ENCODE measurements at places on chromosomes 3 and 15.

GRCh38 chr3:153070511-153070868, 91.5 kb upstream of the RAP2B start:
- no peak for DNase-seq

DNA sequence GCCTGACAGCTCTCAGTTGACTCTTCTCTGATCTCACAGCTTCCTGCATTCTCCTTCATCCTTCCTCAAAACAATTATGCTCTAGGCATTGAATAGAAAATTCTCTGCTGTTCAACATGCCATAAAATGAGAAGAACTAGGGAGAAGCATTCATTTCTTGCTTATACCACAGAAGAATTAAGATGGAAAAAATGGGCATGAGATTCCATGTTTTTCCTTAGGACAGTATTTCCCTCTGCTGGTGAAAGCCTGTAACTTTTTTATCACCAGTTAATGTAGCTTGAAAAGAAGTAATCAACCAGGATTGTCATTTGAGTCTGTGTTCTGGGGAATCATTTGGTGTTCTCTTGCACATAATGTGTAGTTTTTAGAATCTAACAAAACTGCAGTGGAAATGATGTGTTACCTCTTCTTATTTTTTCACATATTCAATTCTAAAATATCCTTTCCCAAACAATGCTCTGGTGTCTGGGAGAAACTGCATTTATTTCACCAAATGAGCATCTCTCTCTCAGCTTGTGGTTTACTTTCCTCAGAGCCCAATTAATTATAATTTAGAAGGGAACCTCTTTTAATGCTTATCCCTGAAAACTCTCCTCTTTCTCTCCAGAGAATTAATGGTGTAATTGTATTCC, 92.8 kb upstream of the DCBLD2 start:
- peak; percentile 71 for DNase-seq

DNA sequence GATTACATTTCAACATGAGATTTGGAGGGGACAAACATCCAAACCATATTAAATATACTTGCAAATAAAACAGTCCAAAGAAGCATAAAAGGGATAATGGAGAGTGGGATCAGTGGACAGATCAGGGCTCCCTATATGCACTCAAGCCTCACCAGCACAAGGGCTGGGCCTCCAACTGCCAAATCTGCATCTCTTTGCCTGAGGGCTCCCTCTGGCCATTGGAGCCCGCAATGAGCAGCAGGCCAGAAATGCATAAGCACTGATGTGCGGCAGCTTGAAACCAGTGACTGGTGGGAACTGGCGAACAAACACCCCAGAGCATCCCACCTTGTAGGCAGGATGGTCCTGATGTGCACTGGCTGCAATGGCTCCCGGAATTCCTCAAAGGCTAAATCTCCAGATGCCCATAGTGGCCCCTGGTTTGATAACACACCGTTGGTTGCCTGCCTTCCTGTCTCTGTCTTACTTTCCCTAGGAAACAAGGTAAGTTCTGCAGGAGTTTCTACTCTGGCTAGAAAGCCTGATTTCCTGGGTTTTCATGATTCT, 55.9 kb upstream of the POMGNT2 start:
- DNase-seq, result no peak

GRCh38 chr3:151838574-151839312, 24.8 kb downstream of the AADAC start:
- DNase-seq, result peak; percentile 93

- DNase-seq, result no peak
Observed at GRCh38 chr3:158747417-158747816, 15.2 kb upstream of the RARRES1 start.

GRCh38 chr15:31605467-31605931, 278.9 kb downstream of the KLF13 start:
- DNase-seq, result peak; percentile 15

DNA sequence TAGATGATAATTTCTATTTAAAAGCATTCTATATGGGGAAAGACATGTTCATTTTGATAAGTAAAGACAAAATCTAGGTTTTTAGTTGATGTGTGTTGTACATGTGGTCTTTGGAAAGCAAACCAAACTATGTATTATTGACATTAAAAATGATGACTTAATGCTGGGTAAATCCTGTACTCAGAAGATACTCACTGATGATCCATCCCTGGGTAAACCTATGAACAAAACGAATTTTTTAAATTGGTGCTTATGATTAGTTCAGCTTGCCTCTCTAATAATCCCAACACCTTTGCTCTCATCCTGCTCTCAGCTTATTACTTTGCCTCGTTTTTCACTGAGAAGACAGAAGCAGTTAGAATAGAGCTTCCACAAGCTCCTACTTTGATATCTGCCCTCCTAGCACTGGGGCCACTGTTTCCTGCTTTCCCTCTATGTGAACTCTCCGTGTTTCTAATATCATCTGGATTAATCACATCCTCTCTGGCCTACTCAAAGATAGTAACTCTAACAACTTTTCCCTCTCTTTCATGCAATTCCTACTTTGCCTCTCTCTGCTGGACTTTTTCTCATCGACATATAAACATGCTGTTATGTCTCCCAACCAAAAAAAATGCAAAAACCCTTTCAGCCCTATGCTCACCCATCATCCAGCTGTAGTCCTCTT, 29.3 kb downstream of the RARRES1 start:
- DNase-seq, result no peak

DNA sequence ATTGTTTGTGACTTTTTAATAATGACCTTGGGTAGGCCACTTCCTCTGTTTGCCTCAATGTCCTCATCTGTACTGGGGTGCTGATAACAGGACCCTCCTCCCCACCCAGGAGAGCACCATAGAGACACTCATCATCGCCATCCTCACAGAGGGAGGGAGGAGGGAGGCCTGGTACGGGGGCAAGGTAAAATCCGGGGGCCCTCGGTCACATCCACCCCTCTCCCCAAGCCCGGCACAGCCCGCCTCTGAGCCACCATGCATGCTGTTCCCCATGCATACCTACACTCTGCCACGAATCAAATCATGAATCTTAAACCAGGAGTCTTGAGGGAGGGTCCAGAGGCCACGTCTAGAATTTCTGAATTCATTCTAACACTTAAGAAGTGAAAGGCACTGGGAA, 74.9 kb upstream of the IQSEC1 start:
- no peak for DNase-seq

GRCh38 chr3:183131735-183132134, 30.8 kb downstream of the LAMP3 start:
- no peak for DNase-seq

GRCh38 chr3:15345066-15345607, 12.8 kb upstream of the SH3BP5 start:
- DNase-seq, result no peak

GRCh38 chr3:156710429-156710828, 36.0 kb downstream of the TIPARP start:
- DNase-seq, result no peak

GRCh38 chr15:27223179-27223578, 252.2 kb downstream of the GABRG3 start:
- DNase-seq, result no peak

DNA sequence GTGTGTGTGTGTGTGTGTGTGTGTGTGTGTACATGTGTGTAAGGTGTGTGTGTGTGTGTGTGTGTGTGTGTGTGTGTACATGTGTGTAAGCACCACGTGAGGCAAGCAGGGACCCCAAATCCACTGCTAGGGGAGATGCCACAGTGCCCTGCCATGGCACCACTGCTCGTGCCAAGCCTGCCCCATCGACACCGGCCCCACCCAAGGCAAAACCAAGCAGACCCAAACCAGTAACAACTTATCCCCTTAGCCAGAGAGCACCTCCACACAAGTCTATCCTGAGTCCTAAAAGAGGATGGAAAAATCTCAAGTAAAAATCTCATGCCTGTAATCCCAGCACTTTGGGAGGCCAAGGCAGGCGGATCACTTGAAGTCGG, 45.1 kb downstream of the BDH1 start:
- no peak for DNase-seq

DNA sequence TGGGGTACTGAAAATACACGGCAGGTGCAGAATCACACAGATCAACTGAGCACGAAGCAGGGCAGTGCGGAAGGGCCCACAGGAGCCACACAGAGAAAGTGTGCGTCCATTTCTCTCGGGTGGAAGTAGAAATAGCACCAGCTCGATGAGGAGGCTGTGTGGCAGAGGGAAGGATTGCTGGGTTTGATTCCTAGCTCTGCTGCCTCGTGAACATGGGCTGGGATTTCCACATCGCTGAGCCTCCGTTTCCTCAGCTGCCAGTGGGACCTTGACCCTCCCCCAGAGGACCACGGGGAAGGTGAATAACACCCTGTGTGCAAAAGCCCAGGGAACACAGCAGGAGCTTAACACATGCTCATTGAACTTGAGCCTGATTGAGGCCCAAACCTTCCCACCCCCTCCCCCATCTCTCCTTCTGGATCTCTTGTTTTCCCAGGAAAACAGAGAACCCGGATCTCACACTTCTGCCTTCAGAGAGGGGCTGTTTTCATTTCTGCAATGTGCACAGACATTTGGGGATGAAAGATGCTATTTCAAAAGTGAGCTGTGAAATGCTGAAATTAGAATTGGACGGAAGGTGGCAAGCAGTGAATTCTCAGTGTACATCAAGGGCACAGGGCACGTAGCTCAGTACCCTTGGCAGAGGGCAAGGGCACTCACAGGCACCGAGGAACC, 38.4 kb downstream of the ABTB1 start:
- DNase-seq, result no peak

Measured in A673 (cell line).